NCI-H446 (cell line): ENCODE measurements at places on chromosomes 5 and 9.

DNA sequence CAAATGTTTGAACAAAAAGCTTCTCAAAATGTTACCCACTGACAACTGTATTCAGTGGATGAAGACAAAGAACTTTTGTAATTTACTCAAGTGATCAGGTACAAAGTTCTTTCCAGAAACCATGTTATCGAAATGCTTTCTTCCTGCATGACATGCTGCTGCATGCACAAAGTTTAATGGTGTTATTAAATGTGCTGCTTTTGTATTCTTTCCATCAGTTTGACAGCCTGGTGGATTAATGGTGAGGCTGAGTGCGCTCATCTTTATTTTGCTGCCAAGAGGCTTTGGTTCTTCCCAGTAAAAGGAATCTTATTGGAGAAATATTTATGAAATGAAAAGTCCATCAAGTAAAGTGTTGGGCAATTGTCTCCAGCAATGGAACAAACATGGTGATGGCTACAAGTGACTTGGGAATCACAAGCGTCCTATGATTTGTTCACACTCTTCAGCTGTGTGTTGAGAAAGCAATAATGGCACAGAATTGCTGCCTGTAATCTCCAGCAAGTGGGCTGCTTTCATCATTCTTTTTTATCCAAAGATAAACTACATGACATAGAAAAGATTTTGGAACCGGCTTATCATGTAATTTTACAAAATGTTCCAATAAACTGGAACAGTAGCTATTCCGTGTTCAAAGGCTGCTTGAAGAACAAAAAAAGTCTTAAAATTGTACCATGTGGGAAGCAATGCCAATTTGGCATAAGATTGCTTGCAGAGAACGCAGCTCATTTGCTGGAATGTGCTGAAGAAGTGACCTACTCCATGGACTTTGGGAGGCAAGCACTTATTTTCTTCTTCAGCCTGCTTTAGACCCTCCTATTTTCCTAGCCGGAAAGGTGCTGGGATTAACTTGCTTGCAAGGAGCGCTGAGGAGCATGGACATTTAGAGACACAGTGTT lies 153.1 kb downstream of the HSD17B3 start:
- no peak for DNase-seq

DNA sequence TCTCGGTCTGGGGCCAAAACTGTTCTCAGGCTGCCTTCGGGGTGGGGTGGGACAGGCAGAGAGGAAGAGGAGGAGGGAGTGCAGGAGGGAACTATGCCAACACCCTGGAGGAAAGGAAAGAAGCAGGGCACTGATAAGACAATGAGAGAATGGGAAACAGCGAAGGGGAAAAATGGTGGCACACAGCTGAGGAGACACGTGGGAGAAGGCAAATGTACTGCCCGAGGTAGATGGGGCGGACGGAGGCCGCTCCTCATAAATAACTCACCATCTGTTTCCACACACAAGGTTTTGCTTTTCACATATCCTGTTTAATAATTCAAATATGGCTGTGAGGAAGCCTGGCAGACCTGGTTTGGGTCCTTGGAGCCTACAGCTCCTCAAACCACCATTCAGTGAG lies 148.2 kb upstream of the LRRTM2 start:
- DNase-seq, result no peak

DNA sequence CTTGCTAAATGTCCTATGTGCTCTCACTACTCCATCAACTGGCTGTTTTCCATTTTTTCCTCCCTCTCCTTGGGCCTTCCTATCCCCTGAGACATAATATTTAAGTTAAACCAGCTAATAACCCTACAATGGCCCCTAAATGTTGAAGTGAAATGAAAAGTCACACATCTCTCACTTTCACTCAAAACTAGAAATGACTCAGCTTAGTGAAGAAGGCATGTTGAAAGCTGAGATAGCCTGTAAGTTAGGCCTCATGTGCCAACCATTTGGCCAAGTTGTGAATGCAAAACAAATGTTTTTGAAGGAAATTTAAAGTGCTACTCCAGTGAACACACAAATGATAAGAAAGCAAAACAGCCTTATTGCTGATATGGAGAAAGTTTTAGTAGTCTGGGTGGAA lies 48.8 kb upstream of the CDH10 start:
- no peak for DNase-seq

DNA sequence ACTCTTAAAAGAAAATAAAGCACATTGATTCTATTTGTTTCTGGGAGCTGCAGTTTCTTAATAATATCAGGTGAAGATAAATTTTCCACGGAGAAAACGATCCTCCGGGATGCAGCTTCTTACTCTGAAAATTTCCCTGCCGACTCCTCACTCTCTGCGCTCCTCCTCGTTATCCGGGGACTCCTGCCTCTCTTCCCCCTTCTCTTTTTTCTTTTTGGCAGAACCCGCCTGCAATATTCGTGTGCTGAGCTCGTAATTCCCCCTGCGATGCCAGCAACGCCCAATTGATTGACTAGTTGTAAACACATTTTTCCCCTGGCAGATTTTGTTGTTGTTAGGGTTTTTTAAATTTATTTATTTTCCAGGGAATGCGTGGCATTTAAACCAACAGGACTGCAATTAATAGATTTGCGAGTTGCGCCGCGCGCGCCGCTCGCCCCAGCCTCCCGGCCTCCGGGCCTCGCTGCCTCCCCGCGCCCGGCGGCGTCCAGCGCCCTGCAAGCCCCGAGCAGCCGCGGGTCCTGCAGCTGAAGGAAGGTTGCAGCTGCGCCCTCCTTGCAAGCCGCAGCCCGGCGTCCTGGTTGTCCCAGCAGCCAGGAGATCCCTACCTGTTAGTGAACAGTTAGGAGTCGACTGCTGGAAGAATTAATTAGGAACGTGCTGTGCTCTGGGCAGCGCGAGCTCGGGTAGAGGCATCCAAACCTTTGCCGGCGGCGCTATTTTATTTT lies 2.2 kb downstream of the NTNG2 start:
- no peak for DNase-seq

DNA sequence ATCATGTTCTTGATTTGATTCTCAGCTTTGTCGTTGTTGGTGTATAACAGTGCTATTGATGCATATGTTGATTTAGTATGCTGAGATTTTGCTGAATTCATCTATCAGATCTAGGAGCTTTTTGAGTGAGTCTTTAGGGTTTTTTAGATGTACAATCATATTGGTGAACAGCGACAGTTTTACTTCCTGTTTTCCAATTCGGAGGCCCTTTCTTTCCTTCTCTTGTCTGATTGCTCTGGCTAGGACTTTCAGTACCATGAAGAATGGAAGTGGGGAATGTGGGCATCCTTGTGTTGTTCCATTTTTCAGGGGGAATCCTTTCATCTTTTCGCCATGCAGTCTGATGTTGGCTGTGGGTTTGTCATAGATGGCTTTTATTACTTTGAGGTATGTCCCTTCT lies 100.4 kb downstream of the SGCD start:
- DNase-seq, result no peak

- no peak for DNase-seq
These were observed 31.8 kb downstream of the AMBP start for GRCh38 chr9:114046237-114046755.

DNA sequence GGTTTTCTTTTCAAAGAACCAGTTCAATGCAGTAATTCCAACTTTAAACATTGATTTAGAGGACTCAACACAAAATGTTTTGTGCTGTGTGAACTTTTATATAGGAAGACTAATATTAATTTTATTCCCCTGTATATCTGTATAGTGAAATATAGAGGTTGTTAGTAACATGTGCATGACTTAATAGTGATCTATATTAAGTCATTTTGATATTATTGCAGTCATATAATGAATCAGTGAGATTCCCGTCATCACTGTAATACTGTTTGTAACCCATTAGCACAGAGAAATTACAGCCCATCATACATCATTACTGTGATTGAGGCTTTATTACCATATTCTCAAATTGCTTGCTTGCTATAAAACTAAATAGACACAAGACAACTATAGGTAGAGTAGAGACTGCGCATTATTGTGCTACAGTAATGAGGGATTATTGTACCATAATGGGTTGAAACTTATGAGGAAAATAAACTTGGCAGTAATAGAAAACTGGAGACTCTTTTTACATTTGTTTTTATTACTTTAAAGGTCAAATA lies 170.7 kb downstream of the RANBP17 start:
- no peak for DNase-seq
